Large intestine (tissue), 12 donors: ENCODE measurements at places on chromosomes 7 and 10. TPM values are rescaled to one million over a fixed set of nuclear protein-coding genes. Genes with fewer than 3 reads are reported as not detected.
A peak's percentile ranks its signal among the peaks of the same experiment; 100 is the strongest.

ABCA13 gene
- polyA plus RNA-seq = 0.28 TPM

DNA sequence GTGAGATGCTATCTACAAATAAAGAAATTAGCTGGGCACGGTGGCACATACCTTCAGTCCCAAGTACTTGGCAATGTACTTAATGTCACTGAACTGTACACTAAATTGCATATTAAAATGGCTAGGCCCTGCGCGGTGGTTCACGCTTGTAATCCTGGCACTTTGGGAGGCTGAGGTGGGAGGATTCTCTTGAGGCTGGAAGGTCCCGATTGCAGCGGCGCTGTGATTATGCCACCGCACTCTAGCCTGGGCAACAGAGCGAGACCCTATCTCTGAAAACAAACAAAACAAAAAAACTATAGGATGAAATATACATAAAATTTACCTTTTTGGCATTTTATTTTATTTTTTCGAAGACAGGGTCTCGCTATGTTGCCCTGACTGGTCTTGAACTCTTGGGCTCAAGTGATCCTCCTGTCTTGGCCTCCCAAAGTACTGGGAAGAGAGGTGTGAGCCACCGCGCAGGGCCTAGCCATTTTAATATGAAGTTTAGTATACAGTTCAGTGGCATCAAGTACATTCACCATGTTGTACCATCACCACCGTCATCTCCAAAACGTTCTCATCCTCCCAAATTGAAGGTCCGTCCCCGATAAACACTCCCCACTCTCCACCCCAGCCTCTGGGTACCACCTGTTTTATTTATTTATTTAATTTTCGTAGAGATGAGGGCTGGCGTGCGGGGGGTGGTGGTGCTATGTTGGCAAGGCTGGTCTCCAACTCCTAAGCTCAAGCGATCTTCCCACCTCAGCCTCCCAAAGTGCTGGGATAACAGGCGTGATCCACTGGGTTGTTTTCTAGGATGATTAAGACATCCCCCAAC, 1.3 kb upstream of the EIF3B start:
- DNase-seq = no peak

- DNase-seq = no peak
These were observed 52.8 kb downstream of the HHEX start for GRCh38 chr10:92742331-92743228.

DNA sequence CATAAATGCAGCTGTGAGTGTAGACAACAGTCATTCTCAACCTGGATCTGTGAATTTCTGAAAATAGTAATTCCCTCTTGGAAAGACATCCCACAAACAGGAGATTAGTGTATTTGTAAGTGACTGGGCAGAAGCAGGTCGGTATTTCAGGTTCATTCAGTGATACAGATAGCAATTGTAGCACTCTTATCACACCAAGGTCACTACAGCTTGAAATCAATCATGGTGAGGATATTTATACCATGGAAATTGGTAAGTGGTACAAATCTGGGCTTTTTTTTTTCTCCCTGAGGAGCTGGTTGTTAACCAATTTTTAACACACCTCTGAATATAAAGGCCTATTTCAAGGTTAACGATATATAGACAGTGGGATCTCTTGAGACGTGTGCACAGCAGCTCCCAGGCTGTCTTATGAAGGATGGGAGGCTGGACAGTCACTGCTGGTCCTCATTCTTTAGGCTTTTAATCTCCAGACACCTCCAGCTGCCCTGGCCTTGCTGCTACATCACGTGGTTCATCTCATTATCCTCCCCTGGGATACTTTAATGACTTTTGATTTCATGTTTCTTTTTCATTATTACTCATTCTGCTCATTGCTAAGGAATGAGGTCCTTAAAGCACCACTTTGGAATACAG, 87.1 kb downstream of the ITGA8 start:
- no peak for DNase-seq

GRCh38 chr7:7416031-7416858, 119.4 kb downstream of the COL28A1 start:
- peak; percentile 97 for DNase-seq

CELF2 gene
- polyA plus RNA-seq = 14.9 TPM
